Activated CD4-positive, alpha-beta T cell treated with anti-CD3 and anti-CD28 coated beads, Interleukin-2, amount 50 U/mL, for 24 hours (primary cell): ENCODE measurements at places on chromosomes 4 and X.

- no peak for DNase-seq
Measured at GRCh38 chrX:153446950-153447580, 1.2 kb upstream of the TREX2 start.

GRCh38 chr4:124768596-124769365 is 56.2 kb upstream of the ANKRD50 start:
- DNase-seq = no peak

GRCh38 chr4:5776510-5776909 is 65.5 kb downstream of the EVC start:
- DNase-seq = no peak

GRCh38 chr4:184444953-184445309 is 29.4 kb downstream of the IRF2 start:
- peak; percentile 28 for DNase-seq

DNA sequence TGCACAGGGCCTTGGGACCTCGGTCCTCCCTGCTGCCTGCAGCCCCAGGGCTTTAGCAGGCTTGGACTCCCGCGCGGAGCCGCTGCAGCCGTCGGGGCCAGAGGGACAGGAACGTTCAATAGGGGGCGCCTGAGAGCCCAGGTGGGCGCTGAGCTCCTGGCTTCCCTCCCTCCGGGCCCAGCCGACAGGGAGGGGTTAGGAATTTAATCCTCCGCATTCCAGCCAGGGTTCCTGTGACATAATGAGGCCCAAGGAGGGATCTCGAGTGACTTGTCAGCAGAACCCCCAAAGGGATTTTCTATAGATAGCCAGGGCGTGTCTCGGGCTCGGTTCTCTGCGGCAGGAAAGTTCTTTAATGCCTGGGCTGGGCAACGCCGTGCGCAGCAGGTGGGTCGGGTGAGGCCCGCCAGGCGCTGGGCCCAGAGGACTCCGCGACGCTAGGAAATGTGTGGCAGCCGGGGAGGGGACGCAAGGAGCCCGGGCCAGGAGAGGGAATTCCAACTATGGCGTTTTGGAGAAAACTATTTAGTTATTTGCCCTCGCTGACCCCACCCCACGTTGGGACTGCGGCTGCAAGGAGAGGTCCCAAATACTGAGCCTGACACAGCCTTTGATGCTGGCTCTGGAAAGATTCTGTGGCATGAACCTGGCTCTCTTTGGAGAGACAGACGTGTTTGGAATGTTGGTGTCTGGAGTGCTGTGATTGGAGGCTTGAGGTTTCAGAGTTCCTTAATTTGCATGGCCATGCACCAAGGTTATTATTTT is 285.2 kb upstream of the GATB start:
- no peak for DNase-seq

DNA sequence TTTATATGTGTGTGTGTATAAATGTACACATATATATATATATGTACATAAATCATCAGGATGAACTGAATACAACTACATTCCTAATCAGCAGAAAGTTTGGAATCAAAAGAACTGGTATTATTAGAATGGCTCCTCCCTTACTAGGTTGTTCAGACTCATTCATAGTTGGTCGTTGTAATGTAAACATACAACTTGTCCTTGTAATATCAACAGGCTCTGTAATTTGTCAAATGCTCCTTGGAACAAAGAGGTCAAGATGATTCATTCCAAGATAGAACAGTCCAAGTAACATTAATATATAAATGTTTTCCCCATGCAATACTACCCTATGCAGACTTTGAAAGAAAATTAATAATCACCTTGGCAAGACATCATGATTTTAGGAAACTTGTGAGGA is 351.4 kb upstream of the SMIM31 start:
- no peak for DNase-seq

- DNase-seq = no peak
Measured at GRCh38 chr4:8007581-8007980, 67.9 kb upstream of the AFAP1 start.

DNA sequence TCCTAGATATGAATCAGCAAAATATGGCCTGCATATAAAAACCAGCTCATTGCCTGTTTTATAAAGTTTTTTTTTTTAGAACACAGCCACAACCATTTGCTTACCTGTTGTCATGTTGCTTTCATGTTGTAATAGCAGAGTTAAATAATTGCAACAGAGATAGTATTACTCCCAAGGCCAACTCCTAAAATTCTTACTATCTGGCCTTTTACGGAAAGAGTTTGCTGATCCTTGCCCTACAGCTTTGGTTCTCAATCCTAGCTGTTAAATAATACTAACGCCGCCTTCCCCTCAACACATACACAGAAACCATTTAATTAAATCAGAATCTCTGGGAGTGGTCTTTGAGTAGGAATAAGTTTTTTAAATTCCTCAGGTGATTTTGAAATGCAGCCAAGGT is 231.3 kb upstream of the TET2 start:
- DNase-seq = no peak

GRCh38 chr4:95105983-95106382 is 348.2 kb downstream of the BMPR1B start:
- DNase-seq = no peak

GRCh38 chr4:1569461-1570151 is 114.5 kb downstream of the FAM53A start:
- no peak for DNase-seq

- no peak for DNase-seq
Measured at GRCh38 chr4:88982757-88983156, 74.2 kb downstream of the FAM13A start.

DNA sequence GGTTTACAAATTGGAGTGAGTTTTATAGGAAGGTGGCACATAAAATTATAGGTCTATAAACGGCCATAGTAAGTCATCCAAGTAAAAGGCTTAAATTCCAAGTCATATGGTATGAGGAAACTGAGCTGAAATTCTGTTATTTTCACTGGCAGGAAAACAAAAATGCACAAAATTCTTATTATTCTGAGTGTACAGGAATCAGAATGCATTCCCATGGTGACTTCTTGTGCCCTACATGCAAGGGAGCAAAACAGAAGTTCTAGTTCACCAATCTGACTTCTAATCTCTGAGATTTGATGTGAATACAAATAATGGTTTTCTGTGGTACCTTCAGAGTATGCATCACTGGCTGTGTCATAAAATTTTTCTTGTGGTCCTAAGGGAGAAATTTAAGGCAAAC is 102.9 kb downstream of the CLCN4 start:
- DNase-seq = no peak

DNA sequence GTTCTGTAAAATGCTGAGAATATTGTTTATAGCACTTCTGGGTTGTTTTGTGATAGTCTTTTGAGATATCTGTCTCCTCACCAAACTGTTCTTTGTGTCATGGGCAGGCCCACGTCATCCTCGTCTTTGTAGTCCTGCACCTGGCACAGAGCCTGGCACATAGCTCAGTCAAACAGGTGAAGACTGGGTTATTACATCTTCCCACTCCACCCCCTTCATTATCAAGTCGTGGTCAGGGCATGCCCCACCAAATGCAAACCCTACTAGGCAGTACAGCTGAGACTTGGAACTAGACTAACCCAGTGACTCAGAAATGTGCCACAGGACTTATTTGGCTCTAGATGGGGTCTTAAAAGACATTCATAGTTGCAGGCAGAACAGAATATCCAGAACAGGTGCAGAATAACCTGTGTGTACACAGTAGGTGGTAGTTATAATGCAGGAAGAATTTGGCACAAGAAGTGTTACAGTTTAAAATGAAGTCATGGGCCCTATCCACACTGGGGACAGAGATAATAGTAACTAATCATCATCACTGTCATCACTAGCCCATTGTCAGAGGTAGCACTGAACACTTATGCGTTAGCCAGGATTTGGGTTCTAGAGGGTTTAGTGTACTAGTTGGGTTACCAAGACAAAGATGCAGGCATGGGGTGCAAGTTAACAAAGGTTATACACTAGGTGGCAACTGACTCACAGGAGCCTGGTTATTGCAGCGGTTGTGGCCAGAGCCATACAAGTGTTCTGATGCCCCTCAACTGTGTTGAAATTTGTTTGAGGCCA is 74.9 kb downstream of the TBL1X start:
- no peak for DNase-seq

DNA sequence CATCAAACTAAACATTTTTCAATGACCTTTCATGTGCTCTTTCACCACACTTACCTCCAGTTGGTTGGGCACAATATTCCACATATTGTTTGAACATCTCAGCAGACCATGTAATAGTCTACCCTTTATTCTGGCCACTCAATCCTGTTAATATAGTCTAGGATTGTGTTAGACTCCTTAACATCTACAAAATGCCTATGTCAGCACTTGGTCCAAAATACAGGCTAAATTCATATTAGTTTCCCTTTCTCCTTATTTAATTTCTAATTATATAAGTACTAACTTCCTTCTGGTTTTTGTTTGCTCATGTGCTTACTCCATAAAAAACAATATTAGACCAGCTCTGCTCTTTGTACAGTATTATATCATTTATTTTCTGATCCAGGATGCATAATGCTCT is 21.1 kb downstream of the MEPE start:
- DNase-seq = no peak

DNA sequence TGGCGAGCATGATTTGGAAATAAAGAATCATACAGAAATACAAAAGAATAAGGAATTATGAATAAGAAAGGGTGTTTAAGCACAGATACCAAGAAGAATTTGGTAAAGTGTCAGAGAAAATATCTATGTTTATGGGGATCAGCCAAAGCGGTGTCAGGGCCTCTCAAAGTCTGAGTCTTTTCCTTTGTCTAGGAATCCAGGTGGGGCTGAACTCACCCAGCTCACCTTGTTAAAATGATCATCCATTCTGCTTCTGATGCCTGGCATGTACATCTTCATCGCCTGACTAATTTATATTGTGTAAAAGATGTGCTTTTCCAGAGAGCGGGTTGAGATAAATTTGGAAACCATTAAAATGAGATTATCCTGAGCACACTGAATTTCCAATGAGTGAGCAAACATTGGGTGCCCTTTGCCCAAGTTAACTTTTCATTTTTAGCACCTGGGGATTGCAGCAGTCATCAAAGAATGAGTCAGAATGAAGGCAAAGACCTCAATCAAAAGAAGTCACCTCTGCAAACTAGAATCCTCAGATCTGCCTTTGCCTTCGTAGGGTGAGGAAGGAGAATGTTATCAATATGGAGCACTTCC is 141.9 kb upstream of the ANXA3 start:
- DNase-seq = no peak

DNA sequence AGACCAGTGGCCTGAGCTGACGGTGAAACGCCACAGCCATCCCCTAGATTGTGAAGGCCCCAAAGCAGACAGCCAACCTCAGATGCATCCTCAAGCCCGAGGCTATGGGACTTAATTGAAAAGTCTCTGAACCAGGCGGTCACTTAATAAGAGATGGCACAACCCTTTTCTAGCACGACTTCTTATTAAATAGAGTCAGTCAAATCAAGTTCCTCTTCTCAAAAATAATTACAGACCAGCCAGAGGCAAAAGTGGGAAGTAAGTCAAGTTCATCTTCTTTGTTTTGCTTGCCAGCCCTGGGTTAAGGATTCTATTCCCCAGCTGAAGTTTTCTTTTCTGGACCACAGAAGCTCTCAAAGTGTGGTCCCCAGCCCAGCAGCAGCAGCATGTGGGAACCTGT is 9.7 kb upstream of the SH3KBP1 start:
- no peak for DNase-seq

DNA sequence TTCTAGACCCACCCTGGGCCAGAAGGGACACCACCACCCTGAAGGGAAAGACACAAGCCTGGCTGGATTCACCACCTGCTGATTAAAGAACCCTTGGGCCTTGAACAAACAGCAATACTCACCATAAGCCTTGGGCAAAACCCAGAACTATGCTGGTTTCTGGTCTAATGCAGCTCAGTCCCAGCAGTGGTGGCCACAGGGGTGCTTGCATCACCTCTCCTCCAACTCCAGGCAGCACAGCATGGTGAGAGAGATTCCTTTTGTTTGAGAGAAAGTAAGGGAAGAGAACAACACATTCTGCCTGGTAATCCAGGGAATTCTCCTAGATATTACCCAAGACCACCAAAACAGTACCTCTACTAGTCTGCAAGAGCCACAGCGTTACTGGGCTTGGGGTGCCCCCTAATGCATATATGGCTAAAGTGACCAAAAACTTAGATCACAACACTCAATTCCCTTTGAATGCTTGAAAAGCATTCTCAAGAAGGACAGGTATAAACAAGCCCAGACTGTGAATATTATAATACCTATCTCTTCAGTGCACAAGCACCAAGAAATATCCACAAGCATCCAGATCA is 25.7 kb downstream of the RNF128 start:
- no peak for DNase-seq

DNA sequence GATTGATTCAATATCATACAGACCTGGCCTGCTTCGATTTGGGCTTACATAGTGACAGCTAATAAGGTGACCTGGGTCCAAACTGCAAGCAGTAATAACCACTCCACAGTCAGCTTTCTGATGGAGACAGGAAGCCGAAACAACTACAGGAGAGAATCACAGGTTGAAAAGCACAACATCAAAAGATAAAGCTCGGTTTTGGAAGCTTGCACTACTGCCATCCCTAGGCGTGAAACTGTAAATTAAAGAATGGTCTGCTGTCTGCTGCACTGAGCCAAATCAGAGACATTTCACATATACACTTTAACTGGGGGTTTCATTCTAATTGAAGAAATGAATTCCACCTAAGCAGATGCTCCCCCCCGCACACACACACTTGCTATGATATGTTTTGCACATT is 116.3 kb downstream of the DHX15 start:
- DNase-seq = no peak

GRCh38 chr4:78780093-78780492 is 3.9 kb downstream of the BMP2K start:
- DNase-seq = no peak

DNA sequence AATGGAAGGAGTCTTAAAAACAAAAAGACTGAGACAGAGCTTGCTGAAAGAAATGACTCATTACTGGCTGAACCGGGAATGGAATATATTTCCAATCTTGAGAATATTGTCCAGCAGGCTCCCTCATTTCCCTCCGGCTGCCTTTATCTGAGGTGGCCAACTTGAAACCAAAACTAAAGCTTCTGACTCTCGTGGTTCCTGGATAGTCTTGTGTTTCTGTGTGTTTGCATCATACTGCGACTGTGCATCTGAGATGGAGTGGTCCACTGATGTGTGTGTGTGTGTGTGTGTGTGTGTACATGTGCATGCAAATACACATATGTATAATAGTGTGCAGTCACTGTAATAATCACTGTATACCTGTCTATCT is 145.6 kb upstream of the SCML1 start:
- no peak for DNase-seq

DNA sequence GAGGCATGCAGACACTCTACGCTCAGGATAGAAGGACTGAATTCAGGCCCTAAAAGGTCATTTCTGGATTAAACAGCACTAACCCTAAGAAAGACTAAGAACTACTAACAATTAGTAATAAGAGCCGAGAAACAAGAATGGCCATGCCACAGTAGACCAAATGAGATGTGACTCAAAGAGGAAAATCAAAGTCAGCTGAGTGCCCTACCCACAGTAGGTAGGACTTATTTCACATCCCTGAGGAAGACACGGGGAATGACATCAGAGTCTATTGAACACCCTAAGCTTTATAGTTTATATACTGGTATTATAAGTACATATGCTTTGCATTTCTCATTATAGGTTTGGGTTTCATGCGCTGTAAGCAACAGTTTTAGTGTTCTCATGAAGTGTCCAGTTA is 2.7 kb upstream of the ARSJ start:
- DNase-seq = no peak
